ENCODE measurements at places on chromosomes 12 and 14. TPM values are rescaled to one million over a fixed set of nuclear protein-coding genes. Genes with fewer than 3 reads are reported as not detected.
A peak's percentile ranks its signal among the peaks of the same experiment; 100 is the strongest.

DNA sequence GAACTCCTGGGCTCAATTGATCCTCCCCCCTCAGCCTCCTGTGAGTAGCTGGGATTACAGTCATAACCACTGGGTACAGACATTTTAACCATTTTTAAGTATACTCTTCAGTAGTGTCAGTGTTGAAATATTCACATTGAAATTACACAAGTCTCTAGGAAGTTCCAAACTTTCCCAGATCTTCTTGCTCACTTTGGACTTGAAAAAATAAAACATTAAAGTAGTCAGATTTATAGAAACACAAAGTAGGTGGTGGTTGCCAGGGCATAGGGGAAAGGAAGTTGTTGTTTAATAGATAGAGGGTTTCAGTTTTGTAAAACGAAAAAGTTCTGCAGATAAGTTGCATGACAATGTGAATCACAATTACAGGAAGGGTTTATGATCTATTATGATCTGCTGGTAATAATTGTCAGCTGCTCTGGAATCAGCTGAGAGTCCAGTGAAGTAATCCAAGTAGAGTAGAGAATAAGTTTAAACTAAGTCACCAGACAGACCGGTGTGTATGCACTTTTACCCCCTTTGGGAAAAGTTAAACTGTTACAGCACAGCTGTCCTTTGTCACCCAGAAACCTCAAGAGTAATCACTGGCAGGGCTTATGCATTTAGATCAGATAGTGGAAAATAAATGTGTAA is 27.4 kb downstream of the PCNX1 start:
- DNase-seq = peak; percentile 72

- no peak for DNase-seq
Observed at GRCh38 chr14:72275242-72275641, 343.0 kb downstream of the RGS6 start.

DNA sequence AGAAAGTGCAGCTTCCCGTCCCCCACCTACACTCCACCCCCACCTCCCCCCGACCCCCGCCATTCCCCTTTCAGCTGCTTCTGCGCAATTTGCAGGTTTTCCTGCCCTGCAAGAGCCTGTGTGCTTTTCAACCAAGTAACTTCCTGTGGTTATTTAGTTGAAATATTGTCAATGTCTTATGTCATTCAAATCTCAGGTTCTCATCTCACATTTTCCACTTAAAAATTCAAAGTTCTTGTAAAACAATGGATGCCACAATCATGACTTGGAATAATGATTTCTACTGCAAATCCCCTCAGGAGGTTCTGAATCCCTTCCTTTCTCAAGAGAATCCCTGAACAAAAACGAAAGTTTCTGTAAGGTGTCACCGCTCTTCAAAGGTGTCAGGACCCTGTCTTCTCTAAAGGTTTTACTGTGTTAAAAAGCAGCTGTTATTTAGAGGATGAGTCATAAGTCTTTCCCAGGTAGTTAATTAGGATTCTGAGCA is 31.6 kb downstream of the WBP11 start:
- peak; percentile 7 for DNase-seq

- DNase-seq = no peak
Observed at GRCh38 chr12:15184484-15184883, 36.7 kb downstream of the RERG start.

The NCKAP5L gene
- total RNA-seq = 28.4 TPM

Data from GM23248 (cell line).